ENCODE measurements at places on chromosomes 11 and 22.

GRCh38 chr11:111723595-111723994 lies 42.6 kb downstream of the PPP2R1B start:
- DNase-seq = no peak

DNA sequence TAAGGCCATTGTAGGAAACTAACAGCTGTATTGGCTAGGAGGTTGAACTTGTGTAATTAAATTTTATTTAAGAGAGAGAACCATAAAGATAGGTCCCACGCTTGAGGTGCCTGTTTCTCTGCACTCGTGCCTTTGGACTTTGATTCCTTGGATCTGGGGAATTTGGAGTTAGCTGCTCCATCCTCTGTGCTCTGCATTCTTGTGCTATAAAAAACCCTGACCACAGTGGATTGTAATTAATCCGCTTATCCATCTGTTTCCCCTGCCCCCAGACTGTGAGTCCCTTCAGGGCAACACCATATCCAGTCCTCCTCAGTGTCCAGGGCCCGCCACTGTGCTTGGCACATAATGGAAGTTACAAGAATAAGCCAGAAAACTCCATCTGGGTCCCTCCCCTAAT lies 169.8 kb downstream of the SPON1 start:
- no peak for DNase-seq

DNA sequence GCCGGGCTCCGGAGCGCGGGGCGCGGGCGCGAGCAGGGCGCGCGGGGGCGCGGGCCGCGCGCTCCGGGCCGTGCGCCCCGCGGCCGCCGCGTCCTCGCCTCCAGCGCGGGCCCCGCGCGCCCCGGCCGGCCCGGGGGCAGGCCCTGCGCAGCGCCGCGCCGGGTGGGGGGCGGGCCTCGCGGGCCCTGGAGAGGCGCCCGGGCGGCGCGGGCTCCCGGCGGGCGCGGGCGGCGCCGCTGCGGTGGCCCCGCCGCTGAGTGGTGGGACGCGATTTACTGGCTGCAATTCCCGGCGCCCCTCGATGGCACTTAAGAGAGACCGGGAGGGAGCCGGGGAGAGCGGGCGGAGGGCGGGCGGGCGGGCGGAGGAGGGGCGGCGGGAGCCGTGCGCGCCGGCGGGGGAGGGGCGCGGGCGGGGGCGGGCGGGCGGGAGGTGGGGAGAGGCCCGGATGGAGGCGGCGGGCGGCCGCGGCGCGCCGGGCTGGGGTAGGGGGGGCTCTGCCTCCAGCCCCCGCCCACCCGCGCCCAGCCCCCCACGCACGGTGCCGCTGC lies 73.2 kb upstream of the TCF20 start:
- no peak for DNase-seq

- no peak for DNase-seq
These were observed 335.0 kb downstream of the CADM1 start for GRCh38 chr11:115169251-115169650.

DNA sequence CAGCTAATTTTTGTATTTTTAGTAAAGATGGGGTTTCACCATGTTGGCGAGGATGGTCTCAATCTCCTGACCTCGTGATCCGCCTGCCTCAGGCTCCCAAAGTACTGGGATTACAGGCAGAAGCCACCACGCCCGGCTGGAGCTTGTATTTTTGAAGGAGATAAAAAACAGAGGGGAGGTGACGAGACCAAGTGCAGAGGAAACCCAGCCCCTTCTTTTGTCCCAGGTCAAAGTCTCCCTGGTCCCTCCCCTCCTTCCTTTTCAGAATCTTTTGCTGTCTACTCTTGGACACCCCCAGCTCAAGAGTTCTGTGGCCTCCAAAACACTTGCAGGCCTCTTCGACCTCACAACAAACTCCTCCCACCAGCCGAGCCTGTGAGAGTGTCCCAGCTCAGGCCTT lies 12.2 kb upstream of the TMEM184B start:
- DNase-seq = no peak

GRCh38 chr11:9714272-9714940 lies 50.5 kb downstream of the SWAP70 start:
- DNase-seq = no peak

- DNase-seq = no peak
These were observed 213.8 kb downstream of the DSCAML1 start for GRCh38 chr11:117583063-117583801.

DNA sequence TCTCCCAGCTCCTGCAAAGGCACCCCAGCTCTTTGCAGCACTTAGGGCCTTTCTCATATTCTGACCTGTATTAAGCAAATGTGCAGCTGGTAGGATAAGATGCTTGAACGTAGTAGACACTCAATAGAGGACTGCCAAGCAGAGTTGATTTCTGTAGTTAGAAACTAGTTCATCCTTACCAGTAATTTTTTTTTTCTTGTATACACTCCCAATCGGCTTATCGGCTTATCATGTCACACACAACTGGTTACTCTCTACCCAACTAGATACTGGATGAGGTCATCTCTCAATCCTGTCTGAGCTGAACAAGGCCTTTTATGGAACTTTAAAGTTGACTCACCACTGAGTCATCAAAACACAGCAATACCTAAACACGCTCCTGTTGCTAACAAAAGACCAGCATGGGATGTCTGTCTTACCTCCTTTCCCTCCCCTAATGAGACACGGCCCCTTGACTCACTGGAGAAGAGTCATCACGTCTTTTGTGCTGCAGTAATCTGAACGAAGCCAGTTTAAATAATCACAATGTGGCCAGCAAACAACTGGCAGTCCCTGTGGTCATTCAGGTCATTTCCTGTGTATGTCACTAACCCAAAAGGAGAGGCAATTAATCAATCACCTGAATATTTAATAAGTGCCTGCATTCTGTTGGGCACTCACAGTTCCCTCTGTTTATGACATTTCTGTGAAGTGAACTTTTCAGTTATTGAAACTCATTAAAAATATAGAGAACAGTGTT lies 7.5 kb upstream of the WEE1 start:
- peak; percentile 100 for DNase-seq

DNA sequence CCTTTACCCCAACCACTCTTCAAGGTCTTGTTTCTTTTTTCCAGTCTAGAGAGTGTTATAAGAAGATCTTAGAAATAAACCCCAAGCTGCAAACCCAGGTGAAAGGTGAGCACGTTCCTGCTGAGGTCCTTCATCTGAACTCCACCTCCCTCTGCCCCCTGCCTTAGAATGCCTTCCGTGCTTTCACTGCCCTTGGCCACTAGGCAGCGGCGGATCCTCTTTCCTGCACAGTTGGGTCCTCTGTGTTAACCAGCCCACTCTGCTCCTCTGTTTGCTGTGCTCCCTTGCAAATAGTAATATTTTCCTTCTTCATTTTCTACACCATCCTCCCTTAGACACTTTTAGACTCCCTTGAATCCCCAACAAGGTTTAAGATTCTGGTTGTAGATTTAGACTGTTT lies 24.3 kb downstream of the TTC12 start:
- no peak for DNase-seq

DNA sequence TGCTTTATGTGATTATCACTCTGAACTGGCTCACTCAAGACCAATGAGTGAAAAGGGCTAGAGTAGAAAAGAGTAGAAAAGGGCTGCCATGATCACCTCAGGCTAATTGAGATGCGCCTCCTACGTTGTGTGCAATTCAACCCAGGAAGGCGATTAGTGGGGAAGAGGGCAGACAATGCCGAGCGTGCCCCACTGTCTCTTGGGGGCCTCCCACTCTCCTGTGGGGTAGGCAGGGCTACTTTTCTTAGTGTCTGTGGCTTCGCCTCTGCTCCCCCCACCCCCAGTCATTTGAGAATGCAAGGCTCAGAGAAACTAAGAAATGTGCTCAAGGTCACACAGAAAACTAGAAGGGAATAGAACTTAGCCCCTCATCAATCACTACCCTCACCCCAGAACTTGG lies 57.7 kb upstream of the RASD2 start:
- no peak for DNase-seq

DNA sequence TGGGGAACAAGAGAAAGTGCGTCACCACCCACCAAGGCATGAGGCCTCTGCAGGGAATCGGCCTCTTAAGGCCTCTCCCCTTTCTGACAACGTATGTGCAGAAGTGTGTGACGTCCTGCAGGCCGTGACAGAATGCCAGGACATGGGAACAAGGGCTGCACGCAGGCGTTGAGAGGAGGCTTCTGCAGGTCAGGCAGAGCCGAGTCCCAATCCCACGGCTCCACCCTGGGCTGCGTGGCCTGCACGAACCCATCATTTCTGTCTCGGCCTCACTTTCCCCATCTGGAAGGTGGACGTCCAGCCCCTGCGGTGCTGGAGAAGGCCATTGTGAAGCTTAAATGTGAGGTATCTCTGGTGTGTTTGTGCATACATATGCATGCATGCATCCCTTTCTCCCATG lies 61.8 kb downstream of the SHANK2 start:
- no peak for DNase-seq

- no peak for DNase-seq
These were observed 27.2 kb downstream of the GLB1L2 start for GRCh38 chr11:134358856-134359490.

- DNase-seq = peak; percentile 20
These were observed 61.1 kb downstream of the FDX1 start for GRCh38 chr11:110490886-110491285.

- DNase-seq = no peak
These were observed 285.0 kb downstream of the TTC28 start for GRCh38 chr22:28394513-28395110.

DNA sequence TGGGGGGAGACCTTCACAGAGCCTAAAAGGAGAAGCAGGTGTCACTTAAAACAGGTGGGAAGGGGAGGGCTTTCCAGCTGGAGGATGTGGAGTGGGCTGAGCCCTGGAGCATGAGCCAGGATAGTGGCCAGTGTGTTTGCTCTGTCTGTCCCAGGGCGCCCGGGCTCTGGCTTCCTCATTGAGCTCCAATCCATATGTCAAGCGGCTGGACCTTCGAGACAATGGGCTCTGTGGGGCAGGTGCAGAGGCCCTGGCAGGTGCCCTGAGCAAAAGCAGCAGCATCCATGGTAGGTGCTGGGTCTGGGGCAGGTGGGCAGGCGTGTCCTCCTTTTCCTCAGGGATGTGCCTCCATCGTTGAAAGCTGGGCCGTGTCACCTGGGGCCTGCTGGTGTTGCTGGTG lies 2.0 kb downstream of the LRRC74B start:
- no peak for DNase-seq

DNA sequence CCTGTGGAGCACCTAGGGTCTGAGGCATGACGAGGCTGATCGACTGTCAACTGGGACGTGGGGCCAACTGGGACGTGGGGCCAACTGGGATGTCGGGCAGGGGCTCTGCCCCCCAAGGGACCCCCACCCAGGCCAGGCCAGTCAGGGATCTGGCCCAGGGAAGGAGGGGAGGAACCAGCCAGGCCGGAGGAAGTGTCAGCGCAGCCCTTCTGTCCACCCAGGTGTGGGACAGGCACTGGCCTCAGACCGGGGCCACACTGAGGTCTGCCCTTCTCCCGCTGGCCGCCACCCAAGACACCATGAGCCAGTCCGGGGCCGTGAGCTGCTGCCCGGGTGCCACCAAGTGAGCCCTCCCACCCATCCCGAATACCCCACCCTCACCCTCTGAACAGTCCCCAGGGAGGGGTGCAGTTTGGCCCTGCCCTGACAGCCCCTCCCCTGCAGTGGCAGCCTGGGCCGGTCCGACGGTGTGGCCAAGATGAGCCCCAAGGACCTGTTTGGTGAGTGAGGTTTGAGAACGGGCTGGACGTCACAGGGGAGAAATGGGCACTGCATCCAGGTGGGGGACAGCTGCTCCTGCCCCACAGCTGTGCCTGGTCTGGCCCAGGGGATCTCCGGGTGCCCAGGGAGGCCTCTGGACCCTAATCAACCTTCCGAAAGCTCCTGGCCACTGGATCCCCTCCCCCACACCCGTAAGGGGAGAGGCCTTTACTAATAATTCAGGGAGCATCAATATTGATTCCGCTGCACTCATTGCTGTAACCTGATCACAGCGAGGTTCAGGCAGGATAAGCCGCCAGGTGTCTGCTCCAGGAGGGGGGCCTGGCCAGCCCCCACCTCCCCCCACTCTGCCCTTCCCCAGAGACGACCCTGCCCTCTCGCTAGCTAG lies 3.3 kb downstream of the EPS8L2 start:
- DNase-seq = no peak

DNA sequence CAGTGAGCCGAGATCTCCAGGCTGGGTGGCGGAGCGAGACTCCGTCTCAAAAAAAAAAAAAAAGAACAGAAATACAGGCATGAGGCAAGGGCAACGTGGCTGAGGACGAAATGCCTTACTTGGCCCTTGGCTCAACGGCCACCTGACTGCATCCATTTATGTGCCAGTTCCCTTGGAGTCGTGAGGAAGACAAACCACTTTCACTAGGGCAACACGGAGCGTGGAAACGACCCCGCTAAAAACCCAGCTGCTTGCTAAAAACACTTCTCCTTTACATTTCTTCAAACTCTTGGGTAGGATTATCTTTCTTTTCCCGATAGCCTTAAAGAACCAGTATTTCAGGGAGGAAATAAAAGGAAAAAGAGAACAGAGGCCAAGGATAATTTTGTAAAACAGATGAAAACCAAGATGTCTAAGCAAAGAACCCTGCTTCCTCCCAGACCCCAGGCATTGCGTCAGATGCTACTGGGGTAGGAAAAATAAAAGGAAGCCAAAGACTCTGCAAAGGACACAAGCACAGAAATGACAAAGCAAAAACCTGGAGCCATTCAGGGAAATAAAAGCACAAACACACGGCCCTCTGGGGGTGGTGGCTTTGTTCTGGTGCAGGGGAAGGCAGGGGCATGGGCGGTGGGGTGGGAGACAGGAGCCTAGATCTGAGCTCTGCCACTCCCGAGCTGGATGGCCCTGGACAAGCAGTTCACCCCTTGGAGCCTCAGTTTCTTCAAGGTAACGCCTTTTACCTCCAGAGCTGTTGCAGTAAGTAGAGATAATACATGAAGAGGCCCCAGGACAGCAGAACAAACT lies 37.0 kb downstream of the PC start:
- DNase-seq = no peak

GRCh38 chr11:107011977-107012376 lies 6.3 kb downstream of the GUCY1A2 start:
- peak; percentile 22 for DNase-seq

DNA sequence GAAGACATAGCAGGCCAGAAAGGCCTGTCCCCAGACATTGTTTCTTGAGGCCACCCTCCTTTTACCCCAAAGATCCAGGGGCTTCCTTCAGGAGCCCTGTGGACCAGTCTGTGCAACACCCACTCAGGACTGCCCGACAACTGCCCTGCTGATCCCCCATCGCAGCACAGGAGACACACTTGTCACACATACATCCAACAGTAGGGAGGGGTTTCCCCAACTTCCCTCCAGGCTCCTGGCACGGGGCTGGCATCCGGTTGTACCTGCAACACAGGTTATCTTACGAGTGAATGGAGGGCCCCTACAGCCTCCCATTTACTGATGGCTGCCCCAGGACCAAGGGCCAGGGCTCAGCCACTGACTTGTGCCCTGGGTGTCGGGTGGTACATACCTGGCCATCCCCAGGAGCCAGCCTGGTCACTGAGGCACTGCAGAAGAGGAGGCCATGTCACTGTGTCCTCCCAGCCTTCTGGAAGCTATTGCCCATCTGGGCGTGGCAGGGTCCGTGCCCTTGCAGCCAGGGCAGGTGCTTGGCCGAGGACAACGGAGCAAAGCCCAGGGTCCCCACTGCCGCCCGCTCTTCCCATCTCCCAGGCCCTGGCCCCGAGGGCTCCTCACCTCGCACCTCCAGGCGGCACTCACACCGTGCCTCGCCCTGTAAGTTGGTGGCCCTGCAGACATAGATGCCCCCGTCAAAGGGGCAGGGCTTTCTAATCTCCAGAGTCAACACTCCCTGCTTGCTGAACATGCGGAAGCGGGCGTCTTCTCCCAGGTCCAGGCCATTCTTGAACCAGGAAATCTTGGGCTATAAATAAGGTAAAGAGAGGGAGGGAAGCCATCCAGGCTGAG lies 20.8 kb downstream of the MYBPC3 start:
- DNase-seq = no peak

- no peak for DNase-seq
These were observed 66.1 kb downstream of the CWC15 start for GRCh38 chr11:94907226-94907625.
